Stimulated activated CD4-positive, alpha-beta T cell treated with anti-CD3 and anti-CD28 coated beads, TNF-alpha, amount 100 ng/mL, for 4 hours (primary cell): ENCODE measurements at places on chromosomes 6 and 20.

- DNase-seq = no peak
These were observed 2.6 kb downstream of the ALDH5A1 start for GRCh38 chr6:24497254-24497970.

- no peak for DNase-seq
These were observed 17.4 kb upstream of the NPEPL1 start for GRCh38 chr20:58675146-58675584.

DNA sequence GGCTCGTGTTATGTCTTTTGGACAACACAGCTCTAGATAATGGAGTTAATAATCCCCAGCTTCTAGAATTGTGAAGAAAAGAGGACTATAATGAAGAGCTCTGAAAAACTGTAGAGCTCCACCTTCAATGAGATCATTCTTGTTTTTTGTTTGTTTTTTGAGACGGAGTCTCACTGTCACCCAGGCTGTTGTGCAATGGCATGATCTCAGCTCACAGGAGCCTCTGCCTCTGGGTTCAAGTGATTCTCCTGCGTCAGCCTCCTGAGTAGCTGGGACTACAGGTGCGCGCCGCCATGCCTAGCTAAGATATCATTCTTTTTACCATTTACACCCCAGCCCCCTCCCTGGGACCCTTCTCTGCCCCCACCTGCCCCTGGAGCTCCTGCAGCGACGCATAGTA, 36.6 kb downstream of the ERGIC3 start:
- DNase-seq = no peak

DNA sequence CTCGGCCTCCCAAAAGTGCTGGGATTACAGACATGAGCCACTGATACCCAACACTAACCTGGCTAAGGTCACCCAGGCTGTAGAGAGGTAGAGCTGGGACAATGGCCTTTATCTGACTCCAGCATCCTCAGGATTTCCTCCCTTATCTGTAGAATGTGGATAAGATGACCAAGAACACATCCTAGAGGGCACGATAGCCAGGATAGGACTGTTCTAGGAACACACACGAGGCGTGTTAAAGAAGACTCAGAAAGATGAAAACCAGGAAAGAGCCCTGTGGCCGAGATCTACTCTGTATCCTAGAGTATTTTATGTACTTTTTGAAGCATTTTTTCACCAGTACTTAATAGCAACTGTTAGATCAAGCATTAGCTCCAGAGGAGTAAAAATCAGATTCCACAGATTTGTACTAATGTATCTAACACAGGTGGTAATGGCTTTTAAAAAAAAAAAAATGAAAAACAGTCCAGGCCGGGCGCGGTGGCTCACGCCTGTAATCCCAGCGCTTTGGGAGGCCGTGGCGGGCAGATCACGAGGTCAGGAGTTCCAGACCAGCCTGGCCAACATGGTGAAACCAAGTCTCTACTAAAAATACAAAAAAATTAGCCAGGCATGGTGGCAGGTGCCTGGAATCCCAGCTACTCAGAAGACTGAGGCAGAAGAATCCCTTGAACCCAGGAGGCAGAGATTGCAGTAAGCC, 17.3 kb downstream of the PPP1R10 start:
- no peak for DNase-seq

DNA sequence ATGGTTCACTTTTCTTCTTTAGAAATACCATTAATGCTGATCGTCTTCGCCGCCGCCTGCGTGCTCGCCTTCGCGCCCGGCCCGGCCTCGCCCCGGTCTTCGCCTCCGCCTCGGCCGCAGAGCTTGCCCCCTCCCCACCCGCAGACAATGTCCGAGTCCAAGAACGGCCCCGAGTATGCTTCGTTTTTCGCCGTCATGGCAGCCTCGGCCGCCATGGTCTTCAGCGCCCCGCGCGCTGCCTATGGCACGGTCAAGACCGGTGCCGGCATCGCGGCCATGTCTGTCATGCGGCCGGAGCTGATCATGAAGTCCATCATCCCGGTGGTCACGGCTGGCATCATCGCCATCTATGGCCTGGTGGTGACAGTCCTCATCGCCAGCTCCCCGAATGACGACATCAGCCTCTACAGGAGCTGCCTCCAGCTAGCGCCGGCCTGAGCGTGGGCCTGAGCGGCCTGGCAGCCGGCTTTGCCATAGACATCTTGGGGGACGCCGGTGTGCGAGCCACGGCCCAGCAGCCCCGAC, 4.8 kb upstream of the PRPH2 start:
- no peak for DNase-seq

DNA sequence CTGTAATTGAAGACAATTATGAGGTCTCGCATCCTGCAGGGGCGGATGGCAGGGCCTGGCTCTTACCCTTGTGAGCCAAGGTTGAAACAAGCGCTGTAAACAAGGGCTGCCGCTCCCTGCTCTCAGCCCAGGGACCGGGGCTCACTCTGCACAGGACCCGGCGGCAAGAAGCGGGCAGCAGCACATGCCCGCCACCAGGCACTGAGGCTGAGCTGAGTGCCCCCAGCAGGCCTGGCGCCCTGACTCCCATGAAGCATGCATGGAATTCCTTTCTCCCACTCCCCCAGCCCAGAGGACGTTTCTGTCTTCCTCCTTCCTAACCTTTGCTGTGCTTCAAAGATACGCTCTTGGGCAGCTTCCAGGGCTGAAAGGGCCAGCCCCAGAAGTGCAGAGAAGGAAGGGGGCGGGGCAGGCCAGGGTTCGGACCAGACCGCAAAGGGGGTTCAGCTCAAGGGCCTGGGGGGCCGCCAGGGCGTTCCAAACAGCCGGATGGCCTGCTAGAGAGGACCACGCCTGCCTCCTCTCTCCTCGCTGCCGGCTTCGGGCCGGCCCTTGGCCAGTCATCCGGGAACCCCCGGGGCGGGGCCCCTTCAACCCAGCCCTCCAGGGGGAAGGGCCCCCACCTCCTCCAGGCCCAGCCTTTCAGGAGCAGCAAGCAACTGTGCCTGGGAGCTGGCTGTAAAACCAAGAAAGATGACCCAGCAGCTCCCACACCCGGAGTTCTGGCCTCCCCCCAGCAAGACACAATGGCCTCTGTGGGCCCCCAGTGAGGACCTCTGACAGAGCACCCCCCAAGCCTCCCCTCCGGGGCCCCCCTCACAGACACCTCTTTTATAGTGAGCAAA, 109.9 kb downstream of the NOL4L start:
- no peak for DNase-seq

DNA sequence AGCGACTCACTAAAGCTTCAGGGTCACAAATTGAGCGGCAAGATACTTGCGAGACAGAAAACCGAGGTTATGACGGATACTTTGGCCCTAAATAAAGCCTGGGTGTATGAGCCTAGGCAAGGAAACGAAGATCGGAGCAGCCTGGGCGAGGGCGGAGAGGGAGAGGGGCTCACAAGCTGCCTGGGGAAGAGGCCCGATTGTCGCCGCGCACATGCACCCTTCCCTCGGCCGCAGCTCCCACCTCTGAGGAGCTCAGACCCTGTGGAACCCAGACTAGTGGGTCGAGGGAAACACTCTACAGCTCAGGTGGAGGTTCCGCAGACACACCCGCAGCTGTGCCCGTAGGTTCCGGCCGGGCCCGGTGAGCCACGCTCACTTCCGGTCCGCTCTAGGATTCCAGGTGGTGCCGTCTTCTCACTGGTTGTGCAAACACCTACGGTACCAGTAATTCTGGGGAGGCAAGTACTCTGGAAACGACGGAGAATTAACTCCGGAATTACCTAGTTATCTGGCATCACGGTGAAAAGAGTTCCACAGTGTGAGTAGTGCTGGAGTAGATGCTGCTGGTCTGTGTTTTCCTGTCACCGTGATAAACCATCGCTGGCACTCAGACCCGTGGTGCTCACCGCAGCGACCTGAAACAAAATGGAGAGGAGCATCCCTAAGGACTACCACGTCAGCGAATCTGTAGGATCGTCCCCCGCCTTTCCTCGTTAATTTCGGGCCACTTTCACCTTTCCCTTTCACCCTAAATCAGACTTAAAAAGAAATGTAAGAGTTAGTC, 61.5 kb downstream of the GPX5 start:
- DNase-seq = peak; percentile 47

DNA sequence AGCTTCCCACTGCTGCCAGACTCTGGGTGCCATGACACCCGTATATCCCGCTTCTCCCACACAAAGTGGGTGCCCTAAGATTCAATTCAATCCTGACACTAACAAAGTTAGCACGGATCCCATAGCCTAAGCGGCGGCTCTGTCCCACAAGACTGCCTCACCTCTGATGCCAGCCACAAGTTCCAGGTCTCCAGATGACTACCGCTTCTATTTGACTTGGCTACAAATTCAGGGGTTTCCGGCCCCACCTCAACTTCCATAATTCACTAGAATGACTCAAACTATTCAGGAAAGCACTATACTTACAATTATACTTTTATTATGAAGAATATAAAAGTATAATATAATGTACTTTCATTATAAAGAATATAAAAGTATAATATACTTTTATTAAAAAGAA, 24.8 kb upstream of the SLC22A23 start:
- DNase-seq = no peak

- no peak for DNase-seq
These were observed 29.8 kb downstream of the TENT5A start for GRCh38 chr6:81722506-81723223.

DNA sequence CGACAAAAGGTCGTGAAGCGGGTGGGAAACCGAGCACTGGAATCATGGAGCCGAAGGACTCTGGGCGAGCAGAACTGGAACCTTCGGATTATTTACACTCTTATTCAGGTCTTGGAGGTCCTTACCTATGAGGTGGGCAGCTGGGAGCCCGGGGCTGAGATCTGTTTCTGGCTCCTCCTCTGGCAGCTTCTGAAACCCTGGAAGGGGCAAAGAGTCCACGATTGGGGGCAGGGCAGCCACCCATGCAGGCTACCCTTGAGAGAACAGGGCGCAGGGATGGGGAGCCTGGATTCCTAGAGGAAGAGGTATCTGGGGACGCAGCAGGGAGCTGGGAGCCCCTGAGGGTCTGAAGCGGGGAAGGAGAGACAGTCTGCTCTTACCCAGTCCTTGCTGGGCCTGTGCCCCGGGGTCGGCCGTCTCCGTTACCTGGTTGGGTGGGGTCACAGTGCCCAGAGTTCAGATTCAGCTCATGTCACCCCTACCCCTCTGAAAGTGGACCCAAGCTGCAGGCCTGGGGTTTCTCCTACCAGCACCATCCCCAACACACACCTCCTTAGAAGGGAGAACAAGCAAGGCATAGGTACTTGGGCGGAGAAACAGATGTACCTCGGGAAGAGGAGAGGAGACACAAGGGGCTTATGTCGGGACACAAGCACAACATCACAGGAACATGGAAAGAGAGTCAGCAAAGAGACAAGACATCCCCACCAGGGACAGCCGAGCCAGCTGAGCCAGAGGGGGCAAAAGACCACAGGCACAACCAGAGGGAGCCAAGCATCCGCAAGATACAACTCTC, 592 bp downstream of the LTB start:
- DNase-seq = no peak
